Stimulated activated CD8-positive, alpha-beta memory T cell treated with anti-CD3 and anti-CD28 coated beads, Interleukin-4, amount 100 ng/mL, for 1 hour (primary cell): ENCODE measurements at places on chromosomes 3 and 15.

DNA sequence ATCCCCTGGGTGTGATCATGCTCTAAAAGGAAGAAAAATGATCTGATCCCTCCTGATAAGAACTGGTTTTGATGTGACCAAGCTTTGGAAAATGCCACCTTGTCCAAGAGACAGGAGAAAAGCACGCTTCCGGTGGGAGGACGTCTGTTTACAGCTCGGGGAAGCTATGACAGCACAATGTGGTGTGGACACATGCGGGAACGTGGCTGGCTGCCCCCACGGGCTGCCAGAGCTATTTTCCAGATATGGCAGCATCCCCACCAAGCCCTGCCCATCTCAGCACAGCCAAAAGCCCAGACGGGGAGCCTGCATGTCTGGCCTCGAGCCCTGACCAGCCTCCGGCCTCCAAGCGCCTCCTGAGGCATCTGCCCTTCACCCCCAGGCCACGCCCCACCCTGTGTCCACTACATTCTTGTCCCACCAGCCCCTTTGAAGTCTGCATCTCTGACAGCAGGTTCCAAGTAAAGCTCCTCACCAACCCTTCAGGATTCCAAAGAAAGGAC lies 63.2 kb upstream of the HRH1 start:
- DNase-seq, result no peak

DNA sequence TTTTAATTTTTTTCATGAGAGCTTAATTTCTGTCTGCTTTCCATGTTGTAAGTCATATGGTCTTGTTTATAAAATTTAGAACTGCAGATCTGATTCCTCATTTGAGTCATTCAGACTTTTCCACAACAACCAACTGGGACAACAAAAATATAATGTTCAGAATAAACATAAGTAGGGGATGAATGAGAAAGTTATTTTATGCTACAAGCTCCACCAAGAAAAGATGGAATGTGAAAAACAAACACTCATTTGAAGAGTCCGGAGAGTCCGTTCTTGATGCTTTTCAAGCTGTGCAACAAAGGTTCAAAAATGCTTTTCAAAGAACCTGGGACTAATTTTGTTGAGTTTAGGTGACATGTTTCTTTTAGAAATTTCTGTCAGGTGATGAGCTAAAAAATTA lies 9.2 kb downstream of the FRMD4B start:
- DNase-seq, result no peak

GRCh38 chr15:101042320-101042719 lies 123.2 kb downstream of the LRRK1 start:
- DNase-seq, result no peak

GRCh38 chr15:82587805-82588204 lies 47.5 kb upstream of the RPS17 start:
- no peak for DNase-seq

- DNase-seq, result no peak
Observed at GRCh38 chr15:78617516-78617915, 3.3 kb downstream of the CHRNA3 start.

GRCh38 chr3:125129512-125129997 lies 73.8 kb upstream of the HEG1 start:
- no peak for DNase-seq

DNA sequence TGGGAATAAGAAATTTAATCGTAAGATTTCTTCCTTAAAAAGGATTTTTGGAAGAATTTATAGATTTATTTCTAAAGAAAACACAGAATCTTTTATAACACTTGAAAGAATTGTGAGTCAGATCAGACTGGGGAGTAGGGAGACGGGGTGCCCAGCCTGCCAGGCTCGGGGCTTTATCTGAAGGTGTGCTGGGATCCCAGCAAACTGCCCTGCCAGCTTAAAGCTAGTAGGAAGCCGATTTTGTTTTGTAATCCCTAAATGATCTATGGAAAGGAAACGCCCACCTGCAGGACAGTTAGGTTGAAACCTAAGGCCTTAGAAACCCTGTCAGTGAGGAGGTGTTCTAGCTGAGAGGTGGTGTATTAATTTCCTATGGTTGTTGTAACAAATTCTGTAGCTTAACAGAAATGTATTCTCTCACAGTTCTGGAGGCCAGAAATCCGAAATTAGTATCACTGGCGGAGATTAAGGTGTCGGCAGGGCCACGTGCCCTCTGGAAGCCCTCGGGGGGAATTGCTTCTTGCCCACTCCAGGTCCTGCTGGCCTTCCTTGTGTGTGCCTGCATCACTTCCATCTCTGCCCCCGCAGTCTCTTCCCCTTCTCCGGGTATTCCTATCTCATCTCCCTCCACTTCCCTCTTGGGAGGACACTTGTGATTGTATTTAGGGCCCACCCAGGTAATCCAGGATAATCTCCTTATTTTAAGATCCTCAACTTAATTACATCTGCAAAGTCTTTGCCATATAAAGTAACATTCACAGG lies 19.3 kb upstream of the RAB6B start:
- DNase-seq, result no peak

GRCh38 chr3:41833628-41834027 lies 128.3 kb downstream of the ULK4 start:
- no peak for DNase-seq

DNA sequence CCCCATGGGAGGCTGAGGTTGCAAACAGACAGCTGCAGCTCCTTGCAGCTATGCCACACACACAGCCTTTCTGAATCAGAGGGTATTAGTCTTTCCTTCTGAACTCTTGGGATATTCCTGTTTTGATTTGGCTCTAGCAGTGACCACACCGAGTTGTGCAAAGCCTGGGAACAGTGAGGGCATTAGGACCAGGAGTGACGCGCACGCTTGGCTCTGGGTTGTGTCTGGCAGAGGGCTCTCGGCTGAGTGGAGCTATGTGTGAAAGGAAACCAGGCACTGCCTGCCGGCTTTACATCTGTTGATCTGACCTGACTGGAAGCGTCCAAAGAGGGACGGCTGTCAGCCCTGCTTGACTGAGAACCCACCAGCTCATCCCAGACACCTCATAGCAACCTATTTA lies at the start of gene GALNT15:
TSS of gene GALNT15 (plus strand) at position 292 of the 400 bp plus-strand sequence. CDS start 472 bp downstream, outside the sequence.
- DNase-seq, result no peak

DNA sequence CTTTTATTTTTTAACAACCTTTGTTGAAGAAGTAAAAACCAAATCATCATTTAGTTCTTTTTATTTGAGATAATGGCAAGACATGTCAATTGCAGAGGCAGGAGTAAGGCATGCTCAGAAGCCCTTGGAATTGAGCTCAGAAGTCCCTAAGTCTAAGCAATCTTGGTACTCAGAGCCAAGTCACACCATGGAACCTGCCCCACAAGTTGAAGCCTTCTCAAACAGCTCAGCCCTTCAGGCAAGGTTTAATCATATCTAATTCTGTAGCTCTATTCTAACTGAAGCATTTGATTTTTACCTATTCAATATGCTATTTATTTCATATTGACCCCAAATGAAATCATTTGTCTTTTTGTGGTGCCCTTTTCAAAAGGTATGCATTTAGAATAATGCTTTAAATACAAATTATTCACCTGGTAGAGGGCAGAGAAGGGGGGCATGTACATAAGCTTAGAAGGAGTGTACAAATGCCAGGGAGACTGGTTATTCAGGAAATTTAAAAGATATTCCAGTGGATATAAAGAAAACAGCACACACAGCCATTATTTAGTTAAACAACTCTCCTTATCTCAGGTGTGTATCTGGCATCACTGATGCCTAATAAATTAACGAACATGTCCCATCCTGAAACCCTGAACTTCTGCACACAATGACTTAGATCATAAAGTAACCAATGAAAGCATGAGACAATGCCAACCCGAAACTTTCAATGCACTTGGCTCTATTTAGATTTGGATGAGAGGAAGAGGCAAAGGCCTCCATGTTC lies 26.2 kb upstream of the TOP2B start:
- DNase-seq, result no peak

DNA sequence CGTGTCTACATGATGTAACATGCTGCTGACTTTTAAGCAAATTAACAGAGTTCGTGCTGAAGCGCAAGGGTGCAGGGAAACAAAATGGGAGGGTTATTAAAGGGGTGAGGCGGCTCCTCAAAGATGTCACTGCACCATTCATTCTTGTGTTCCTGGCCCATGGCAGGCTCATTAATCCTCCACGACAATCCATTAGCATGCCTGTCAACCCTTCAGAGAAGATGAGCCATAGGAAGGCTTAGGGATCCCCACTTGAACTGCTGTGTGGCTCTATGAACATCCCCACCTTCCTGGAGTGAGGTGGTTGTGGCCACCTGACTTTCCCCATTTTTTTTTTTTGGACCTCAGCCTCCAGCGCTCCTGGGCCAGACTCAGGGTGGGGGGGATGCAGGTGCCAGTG lies 45.8 kb downstream of the IGF1R start:
- DNase-seq, result no peak

GRCh38 chr15:36175741-36176291 lies 403.6 kb upstream of the CDIN1 start:
- DNase-seq, result no peak

- no peak for DNase-seq
Observed at GRCh38 chr3:2993736-2994135, 116.4 kb downstream of the IL5RA start.

DNA sequence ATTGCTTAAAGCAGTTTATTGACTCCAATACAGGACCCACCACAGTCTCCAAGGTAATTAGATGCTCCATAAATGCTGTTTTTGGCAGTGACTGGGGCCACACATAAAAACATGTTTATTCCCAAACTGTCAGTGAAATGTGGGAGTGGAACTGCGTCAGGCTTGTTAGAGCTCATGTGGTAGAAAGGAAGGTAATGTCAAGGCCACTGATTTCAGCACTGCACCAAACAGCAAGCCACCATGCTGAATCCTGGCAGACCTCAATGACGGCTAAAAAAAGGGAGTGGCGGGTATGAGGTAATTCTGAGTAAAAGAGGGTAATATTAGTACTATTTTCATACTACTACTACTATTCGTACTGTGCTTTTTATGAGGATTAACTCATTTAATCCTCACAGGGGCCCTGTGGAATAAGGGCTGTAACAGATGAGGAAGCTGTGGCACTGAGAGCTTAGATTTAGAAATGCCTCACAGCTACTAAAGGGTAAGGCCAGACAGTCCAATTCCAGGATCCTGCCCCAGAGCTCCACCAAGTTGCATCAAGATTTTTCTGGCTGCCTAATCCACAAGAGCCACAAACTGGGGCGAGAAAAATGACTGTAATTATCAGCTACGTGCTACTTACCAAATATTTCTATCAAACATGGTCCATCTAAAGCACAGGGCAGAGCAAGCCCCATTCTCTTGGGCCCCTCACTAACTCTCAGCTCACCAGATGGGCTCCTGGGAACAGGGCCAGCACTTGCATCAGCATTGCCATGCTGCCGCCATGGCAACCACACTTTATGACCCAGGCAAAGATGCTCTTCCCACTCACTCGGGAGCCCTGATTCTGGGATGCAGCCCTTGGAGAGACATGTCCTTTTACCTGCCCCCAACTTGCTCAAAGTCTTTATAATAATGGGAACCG lies 83.6 kb upstream of the SPATA12 start:
- DNase-seq, result no peak

- DNase-seq, result no peak
Observed at GRCh38 chr3:129834580-129834979, 58.9 kb downstream of the TMCC1 start.

DNA sequence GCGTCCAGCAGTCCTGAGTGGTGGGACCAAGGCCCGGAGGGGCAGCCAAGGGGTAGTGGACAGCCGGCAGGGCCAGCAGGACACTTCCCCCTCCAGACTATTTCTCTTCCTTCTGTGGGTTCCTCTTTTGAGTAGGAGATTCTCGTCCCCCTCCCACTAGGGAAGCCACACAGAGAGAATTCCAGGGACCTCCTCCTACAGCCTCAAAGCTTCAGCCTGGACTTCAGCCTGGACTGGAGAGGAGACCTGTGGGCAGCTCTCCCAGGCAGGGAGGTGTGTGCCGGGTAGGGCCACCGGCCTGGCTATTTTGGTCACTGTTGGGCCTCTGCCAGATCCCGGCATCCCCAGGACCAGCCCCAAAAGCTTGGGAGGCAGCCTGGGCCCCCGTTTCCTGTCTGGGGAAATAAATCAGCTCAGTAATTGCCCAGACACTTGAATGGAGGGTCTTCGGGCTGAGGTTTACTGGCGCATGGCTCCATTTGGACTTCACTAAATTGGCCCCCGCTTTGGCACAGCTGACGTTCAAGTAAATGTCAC lies 1.3 kb downstream of the SLC6A6 start:
- DNase-seq, result no peak

DNA sequence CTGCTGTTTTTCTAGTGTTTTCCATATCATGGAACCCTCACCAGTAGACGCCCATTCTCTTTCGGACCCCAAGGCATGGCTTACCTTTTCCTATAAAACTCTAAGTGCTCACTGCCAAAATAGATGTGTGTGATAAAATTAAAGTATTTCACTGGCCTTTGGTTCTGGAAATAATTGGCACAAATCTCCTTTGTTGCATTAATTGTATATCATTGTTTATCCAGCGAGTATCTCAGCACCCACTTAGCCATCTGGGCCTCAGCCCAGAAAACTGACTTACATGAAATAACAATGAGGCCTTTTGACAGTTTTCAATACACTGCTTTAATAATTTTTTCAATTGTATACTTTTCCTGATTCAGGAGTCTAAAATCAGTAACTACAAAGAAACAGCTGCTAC lies 105.1 kb downstream of the MECOM start:
- no peak for DNase-seq

DNA sequence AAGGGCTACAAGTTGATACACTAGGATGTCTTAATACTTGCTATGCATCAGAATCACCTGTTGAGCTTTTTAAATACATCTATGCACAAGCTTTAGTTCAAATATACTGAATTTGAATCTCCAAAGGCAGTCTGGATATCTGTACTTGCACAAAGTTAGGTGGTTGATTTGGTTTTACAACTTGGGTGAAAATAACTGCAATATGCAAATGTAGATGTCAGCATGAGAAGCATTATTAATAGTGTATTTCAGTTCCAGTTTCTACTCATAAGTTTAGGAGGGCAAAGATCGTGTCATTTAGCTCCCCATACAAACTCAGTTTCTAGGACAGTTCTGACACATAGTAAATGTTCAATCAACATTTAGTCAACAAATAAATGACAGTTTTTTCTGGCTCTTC lies 25.6 kb downstream of the IQCB1 start:
- DNase-seq, result no peak

- DNase-seq, result no peak
Observed at GRCh38 chr15:73442421-73442820, 543 bp upstream of the REC114 start.

- no peak for DNase-seq
Observed at GRCh38 chr3:166456286-166456685, 619.1 kb upstream of the BCHE start.

DNA sequence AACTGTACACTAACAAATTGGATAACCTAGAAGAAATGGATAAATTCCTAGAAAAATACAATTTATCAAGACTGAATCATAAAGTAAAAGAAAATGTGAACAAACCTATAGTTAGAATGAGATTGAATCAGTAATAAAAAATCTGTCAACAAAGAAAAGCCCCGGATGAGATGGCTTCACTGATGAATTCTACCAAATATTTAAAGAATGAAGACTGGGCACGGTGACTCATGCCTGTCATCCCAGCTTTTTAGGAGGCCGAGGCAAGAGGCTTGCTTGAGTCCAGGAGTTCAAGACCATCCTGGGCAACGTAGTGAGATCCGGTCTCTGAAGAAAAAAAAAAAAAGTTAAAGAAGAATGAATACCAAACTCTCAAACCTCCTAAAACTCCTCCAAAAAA lies 17.7 kb upstream of the AP4E1 start:
- DNase-seq, result no peak

- DNase-seq, result no peak
Observed at GRCh38 chr3:66047311-66048050, 8.8 kb upstream of the MAGI1 start.
